ENCODE measurements at places on chromosomes 3 and 15.

- no peak for DNase-seq
Measured at GRCh38 chr15:32851572-32851971, 133.8 kb downstream of the GREM1 start.

DNA sequence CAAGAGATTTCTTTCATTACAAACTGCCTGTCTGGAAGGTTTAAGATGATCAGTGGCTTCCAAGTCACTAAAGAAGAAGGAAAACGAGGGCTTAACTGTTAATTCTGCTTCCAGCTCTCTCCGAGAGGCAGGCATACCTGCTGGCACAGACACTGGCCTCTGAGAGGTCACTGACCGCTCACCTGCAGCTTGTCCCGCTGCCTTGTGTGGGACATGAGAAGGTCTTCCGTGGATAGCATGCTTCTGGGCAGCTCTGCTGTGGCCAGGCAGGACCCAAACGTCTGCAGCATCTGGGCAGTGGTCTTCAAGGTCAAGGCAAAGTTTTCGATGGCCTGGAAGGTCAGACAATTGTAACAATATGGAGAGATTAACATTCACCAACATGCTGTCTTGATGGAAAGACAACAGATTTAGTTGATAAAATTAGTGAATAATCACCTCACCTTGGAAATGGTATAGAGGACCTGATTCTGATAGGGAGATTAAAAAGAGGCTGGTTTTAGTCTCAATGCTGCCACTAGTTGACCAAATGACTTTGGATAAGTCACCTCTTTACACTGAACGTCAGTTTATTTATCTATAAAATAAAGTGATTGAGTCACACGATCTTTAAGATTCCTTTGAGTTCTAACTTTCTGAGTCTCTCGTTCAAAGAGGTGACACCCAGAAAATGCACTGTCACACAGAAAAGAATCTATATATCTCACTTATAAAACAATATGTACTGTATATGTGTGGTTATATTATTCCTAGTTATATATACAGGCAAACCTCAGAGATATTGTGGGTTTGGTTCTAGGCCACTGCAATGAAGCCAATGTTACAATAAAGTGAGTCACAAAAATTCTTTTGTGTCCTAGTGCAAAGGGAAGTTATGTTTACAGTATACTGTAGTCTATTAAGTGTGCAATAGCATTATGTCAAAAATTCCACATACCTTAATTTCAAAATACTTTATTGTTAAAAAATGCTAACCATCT lies 65.1 kb downstream of the B3GNT5 start:
- no peak for DNase-seq

- no peak for DNase-seq
Measured at GRCh38 chr3:71180524-71180923, 403.0 kb downstream of the FOXP1 start.

DNA sequence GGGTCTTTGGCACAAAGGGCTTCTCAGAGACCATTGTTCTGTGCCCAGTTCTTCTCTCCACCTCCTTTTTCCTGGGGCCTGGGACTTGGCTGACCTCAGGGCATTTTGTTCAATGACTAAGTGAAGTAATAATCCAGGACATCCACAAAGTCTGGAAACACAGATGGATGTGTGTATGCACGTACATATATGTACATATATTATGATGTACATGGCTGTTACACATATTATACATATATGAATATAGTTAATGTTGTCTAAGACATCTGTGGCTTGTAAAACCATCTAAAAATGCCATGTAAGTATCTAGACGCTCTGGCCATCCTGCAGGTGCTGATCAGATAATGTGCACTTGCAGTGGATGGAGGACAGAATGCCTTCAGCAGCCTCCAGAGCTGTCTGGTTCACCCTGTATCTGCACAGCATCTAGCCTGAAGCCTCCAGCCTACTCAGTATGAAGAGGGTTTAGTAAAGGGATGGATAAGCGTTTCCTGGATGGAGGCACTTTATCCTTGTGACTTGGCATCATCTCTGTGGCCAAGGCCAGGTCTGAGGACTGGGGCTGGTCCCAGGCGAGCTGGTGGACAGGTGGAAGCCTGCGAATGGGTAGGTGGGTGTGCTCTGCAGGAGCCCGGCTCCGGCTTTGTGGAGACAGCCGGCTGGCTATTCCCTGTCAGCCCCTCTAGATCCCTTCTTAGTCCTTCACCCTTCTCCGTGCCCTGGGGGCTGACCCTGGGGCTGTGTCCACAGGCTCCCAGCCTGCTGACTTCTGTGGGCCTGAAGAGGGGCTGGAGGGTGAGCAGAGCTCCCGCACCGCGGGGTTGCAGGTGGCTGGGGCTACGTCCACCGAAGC lies 88.4 kb downstream of the WNT7A start:
- DNase-seq, result no peak

- no peak for DNase-seq
Measured at GRCh38 chr3:140219291-140219690, 284.3 kb downstream of the CLSTN2 start.
